GDM1 (cell line): ENCODE measurements at places on chromosomes 12 and 14.

- no peak for DNase-seq
Observed at GRCh38 chr12:19643635-19644034, 204.3 kb downstream of the AEBP2 start.

GRCh38 chr14:52031781-52032180, 37.1 kb downstream of the NID2 start:
- no peak for DNase-seq

DNA sequence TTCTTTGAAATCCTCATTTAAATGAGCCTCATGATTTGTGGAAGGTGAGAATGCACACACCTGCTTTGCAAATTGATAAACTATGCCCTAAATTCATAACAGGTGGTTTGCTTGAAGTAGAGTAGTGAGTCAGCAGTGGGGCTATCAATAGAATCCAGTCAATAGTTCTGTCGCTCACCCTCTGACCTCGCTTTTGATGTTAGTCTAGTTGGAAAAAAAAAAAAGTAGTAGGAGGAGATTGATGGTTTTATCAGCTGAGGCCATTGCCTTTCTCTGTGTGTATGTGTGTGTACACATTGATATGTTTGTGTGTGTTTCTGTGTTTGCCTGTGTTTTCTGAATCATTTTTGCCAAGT, 267.3 kb downstream of the SNAPC1 start:
- no peak for DNase-seq

GRCh38 chr12:8699714-8700113, 1.9 kb downstream of the RIMKLB start:
- DNase-seq: no peak

GRCh38 chr12:92779902-92780301, 77.1 kb downstream of the PLEKHG7 start:
- DNase-seq: no peak

GRCh38 chr14:50967103-50967502, 22.8 kb upstream of the PYGL start:
- no peak for DNase-seq

DNA sequence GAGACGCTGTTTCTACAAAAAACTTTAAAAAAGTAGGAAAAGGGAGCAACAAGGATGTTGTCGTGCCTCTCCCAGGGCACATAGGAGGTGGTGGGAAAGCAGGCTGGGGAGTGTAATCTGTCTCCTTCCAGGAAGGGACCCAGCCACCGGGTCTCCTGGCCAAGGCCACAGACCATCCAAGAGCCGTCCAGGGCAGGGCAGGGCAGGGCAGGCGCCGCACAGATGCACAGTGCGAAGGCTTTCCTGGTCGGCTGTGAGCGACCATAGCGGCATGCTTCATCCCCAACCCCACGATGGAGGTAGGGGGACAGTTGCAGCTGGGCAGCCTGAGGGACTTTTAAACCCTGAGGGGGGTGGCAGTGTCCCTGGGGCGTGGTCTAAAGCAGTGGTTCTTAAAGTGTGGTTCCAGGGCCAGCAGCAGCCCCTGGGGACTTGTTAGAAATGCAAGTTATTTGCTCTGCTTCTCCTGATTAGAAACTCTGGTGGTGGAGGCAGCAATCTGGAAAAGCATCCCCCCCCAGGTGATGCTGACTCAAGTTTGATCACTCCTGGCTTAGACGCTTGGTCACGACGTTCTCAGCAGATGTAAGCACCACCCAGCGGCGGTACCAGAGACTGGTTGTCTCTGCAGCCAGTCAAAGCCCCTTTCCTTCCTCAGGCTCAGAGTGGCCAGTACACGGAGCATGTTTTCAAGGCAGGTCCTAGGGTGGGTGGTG, 197.4 kb upstream of the PRMT8 start:
- DNase-seq: no peak

DNA sequence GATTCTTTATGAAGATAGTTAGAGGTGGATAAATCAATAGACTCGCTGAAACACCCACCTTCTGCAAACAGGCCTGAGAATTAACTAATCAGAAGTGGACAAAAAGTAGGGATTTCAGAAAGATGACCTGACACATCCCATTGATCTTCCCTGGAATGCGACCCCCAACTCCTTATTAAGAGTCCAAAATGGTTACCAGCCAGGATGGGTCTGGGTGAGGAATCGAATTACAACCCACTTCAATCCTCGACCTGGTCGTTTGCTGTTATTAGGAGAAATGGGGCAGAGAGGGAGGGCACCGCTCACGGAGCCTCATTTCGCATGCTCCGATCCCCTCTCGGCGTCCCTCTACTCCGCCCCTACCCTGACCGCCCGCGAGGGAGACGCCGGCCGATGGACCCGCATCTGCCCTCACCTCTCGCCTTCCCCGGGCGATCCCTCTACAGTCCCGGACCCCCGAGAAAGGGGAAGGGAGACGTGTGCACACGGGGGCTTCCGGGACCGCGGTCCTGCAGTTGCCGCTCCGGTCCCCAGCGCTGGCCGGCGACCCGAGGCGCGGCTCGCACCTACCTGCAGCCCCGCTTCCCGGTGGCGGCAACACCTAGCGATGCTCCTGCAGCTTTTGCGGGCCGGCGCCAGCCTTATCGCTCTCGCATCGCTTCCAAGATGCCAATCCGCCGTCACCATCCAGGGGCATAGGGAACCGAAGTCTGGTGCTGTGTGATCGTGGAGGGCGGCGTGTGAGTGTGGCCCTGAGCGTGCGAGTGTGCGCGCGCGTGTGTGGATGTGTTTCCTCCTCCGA, 69.3 kb upstream of the USP15 start:
- no peak for DNase-seq

GRCh38 chr14:48035836-48036235, 360.4 kb upstream of the MDGA2 start:
- no peak for DNase-seq

- no peak for DNase-seq
Observed at GRCh38 chr12:78115889-78116288, 285.2 kb downstream of the NAV3 start.

DNA sequence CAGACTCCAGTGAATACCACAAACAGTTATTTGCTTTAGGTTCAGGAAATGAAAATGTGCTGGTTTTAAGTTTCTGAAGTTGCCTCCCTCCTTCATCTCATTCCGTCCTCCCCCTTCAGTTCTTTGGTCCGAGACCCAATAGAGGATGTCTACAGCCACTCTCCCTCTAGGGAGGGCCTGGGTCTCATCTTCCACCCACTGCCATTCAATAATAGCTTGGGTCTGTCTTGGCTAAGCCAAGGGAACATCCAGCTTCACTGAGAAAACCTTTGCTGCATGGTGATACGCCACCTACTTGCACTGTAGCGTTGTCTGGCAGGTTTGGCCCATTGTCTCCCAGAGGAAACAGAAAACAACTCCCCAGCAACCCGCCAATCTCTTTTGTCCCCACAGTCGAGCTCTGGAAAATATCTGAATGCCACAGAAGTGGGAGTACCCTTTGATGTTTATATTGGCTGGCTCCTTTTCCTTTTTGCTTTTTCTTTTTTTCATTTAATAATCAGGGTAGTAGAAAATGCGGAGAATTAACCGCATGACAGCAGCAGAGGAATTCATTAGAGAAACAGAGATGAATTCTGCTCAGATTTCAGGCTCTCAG, 380.1 kb downstream of the RAD51B start:
- no peak for DNase-seq

- DNase-seq: no peak
Observed at GRCh38 chr12:89176676-89177075, 175.6 kb downstream of the DUSP6 start.

DNA sequence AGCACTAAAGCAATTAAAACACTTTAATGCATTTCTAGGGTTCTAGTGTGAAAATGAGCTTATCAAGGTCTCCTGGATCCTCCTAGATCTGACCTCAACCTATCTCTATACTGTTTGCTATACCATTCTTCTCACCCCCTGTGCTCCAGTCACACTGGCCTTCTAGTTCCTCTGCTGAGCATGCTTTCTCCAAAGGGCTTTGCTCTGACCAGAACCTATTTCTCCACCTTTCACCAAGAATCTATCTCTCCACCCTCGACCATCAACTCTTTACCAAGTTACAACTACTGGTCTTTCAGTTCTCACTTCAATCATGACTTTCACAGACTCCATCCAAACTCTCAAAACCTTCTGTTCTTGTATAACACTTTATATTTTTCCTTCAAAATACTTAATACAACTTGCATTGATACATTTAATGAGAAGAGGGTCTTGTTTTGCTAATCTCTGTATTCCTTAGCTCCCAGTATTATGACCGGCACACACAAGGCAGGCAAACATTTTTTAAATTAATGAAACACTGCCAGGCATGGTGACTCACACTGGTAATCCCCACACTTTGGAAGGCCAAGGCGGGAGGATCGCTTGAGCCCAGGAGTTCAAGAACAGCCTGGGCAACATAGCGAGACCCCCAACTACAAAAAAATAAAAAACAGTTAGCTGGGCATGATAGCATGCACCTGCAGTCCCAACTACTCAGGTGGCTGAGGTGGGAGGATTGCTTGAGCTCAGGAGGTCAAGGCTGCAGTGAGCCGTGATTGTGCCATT, 22.8 kb downstream of the PPP1R12A start:
- DNase-seq: no peak

- DNase-seq: no peak
Observed at GRCh38 chr12:80195074-80195726, 95.9 kb downstream of the OTOGL start.

- no peak for DNase-seq
Observed at GRCh38 chr12:105580821-105581352, 250.4 kb downstream of the C12orf75 start.

GRCh38 chr12:131105351-131105735, 151.6 kb downstream of the ADGRD1 start:
- DNase-seq: no peak

DNA sequence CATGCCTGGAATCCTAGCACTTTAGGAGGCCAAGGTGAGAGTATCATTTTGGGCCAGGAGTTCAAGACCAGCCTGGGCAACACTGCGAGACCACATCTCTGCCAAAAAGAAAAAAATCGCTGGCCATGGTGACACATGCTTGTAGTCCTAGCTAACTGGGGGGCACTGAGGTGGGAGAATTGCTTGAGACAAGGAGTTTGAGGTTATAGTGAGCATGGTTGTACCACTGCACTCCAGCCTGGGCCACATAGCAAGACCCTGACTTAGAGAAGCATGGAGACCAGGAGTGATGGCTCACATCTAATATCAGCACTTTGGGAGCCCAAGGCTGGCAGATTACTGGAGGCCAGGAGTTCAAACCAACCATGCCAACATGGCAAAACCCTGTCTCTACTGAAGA, 9.2 kb downstream of the PTGES3 start:
- no peak for DNase-seq

GRCh38 chr14:68307790-68308168, 485.1 kb downstream of the ZFP36L1 start:
- no peak for DNase-seq

- DNase-seq: no peak
Observed at GRCh38 chr14:103915616-103916015, 12.6 kb upstream of the TDRD9 start.

- DNase-seq: no peak
Observed at GRCh38 chr14:32986791-32987540, 48.3 kb downstream of the NPAS3 start.
